ENCODE measurements at places on chromosomes 3 and 15. TPM values are rescaled to one million over a fixed set of nuclear protein-coding genes. Genes with fewer than 3 reads are reported as not detected.

GRCh38 chr3:12060139-12060845 lies 56.1 kb downstream of the SYN2 start:
- H3K27ac ChIP-seq, result no peak overlapping the region
- H3K36me3 ChIP-seq, result no peaks in the 10 kb centered on the region
- no peaks in the 10 kb centered on the region for H3K27me3 ChIP-seq
- no peak for DNase-seq
- no peak overlapping the region for H3K4me3 ChIP-seq
- H3K4me1 ChIP-seq, result no peaks in the 10 kb centered on the region

DNA sequence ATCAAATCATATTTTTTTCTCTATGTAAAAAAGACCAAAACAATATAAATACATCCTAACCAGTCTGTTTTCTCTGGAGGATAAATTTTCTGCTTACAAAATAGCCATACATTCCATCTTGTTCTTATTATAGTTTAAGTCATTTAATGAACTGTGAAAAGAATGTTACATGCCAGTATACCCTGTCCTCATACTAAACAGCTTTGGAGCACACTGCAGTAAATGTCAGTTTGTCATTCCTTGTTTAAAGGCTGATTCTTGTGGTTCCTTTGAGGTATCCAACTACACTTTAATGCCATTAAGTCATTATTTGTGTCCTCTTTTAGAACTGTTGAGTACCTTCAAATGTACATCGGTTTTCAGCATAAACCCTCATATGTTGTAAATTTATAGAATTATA lies 52.7 kb upstream of the DCBLD2 start:
- H3K27ac ChIP-seq, result no peak overlapping the region
- no peak overlapping the region for H3K4me3 ChIP-seq
- H3K4me1 ChIP-seq, result no peaks in the 10 kb centered on the region
- no peaks in the 10 kb centered on the region for H3K27me3 ChIP-seq
- DNase-seq, result no peak

- H3K4me3 ChIP-seq, result no peak overlapping the region
- DNase-seq, result no peak
- H3K27me3 ChIP-seq, result no peaks in the 10 kb centered on the region
- H3K27ac ChIP-seq, result no peak overlapping the region
These were observed 106.2 kb downstream of the ST8SIA2 start for GRCh38 chr15:92499731-92500530.

Gene LYZL4
- not detected for total RNA-seq

DNA sequence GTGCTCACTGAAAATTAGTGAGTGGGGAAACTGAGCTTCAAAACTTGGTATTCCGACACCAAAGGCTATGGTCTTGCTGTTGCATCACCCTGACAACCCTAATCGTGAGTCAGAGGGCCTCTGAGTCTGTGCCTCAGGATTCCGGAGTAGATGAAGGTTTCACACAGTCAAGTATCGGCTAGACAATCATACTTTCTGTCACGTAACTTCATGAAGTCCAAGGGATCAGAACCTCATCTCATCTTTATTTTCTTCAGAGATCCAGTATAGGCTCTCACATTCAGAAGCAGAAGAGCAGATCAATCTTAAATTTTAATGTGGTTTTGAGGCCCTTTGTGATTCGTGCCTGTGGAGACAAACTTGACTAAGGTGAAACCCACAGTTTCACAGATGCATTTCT lies 26.1 kb upstream of the NECTIN3 start:
- H3K4me3 ChIP-seq, result no peak overlapping the region
- no peak for DNase-seq
- no peaks in the 10 kb centered on the region for H3K4me1 ChIP-seq
- H3K36me3 ChIP-seq, result no peaks in the 10 kb centered on the region
- H3K27ac ChIP-seq, result no peak overlapping the region

All from ovary (tissue), 10 donors.